ENCODE measurements at places on chromosomes 6 and 20.

- no peak for DNase-seq
Observed at GRCh38 chr20:39645131-39645530, 683.0 kb downstream of the DHX35 start.

GRCh38 chr6:140045116-140045515, 670.7 kb upstream of the CITED2 start:
- DNase-seq = no peak

- DNase-seq = no peak
Observed at GRCh38 chr20:57724610-57725405, 15.0 kb upstream of the PMEPA1 start.

DNA sequence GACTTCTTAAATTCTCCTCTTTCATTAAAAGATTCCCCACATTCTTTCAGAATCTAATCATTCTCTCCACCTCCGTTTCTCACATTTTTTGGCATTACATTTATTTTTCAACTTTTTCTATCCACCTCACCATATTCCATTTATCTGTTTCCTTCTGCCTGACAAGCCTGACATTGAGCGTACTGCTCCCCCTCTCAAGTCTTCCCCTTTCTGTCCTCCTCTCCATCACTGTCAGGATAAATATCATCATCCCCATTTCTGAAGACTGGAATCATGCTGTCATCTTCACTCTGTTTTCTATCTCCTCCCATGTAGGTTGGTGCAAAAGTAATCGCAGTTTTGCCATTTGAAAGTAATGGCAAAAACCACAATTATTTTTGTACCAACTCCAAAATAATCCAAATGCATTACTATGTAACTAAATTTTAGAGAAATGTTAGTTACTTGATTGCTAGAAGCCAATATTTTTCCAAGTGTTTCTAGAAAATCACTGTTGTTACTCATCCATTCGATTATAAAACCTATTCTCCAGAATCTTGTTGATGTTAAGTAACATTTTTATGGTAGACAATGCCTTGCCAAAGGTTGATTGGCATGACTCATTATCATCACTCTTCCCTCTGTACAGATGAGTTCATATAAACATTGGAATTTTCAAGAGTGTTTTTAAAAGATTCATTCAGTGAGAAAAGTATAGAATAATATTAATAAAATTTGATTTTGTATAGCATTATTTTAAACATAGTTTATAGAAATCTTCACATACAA, 292.3 kb upstream of the RNF217 start:
- no peak for DNase-seq

- DNase-seq = no peak
Observed at GRCh38 chr20:50211091-50211490, 20.5 kb downstream of the CEBPB start.

GRCh38 chr6:20408851-20409250, 7.2 kb downstream of the E2F3 start:
- DNase-seq = no peak

DNA sequence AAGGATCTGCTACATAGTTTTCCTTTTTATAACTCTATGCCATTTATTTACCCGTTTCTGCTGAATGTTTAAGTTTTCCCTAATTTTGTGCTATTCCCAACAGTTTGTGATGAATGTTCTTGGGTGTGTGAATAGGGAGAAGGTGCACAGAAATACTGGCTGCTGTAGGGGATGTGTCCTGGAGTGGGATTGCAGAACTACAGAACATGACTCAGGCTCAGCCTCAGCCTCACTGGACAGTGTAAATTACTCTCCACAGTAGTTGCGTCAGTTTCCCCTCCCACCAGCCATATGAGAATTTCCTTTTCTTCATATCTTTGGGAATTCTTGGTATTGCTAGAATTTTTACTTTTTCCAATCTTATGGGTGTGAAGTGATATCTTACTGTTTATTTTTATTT, 57.0 kb downstream of the SLX4IP start:
- DNase-seq = no peak

DNA sequence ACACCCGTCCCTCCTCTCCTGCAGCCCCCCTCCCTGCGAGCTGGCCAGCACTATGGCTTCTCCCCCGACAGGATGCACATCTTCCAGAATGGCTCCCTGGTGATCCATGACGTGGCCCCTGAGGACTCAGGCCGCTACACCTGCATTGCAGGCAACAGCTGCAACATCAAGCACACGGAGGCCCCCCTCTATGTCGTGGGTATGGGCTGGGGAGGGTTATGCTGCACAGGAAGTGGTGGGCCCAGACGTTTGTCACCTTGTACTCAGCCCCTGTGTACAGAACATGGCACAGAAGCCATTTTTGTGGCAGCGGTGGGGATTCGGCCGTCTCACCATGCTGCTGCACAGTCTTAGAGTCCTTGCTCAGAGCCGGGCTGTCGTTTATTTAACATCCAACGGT, 29.0 kb upstream of the SRF start:
- DNase-seq = no peak

DNA sequence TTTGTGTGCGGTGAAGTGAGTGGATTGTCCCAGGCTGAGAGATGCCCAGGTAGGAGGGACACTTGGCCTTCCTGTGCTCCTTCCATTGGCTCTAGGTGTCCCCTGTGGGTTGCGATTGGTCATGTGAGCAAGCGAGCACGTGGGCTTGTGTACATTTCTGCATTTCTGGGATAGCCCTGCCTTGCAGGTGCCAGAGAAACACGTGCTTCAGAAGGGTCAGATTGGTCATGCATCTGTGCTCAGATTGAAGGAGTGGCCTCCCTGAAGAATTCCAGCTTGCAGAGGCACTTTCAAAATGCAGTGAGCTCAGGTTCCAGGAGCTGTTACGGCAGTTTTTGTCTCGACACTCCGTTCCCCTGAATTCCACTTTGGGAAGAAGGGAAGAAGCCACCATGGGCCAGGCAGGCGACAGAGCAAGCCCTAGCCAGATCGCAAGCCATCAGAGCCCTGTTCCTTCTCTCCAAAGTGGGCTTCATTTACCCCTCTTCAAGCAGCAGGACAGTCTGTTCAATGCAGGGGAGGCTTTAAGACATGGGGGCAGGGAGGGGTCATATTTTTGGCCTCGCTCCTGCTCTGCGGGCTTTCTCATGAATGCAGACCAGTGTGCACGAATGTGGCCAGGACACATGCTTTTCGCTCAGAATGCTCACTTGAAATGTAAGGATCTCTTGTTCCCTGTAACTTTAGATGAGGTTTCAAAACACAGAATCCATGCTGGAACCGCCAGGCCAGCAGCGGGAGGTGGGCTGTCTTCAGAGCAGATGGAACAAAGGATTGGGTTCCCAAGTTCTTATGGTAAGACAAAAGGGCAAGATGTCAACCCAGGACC, 78.6 kb upstream of the AKAP12 start:
- no peak for DNase-seq

DNA sequence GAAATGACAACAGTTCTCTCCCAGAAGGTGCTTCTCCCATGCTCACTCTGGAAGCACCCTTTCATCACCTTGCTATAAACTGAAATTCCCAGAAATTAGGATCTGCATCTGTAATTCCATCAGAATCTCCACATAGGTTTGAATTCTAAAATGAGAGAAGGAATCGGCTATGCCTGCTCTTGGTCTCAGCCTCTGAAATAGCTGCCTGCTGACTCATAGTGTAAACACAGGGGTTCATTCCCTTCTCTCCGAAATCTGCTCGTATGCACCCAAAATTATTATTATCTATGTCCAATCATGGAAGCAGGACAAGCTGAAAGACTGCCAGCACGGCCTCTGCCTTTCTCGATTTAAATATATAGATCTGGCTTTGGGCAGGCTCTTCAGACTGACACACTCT, 74.6 kb upstream of the TAB2 start:
- no peak for DNase-seq

GRCh38 chr20:63232235-63233060, 3.3 kb upstream of the BIRC7 start:
- peak; percentile 82 for DNase-seq

GRCh38 chr6:2643130-2643529, 107.6 kb downstream of the MYLK4 start:
- no peak for DNase-seq

GRCh38 chr6:144296973-144297372, 11.8 kb downstream of the UTRN start:
- peak; percentile 22 for DNase-seq

GRCh38 chr6:27136978-27137814, 110.3 kb upstream of the PRSS16 start:
- no peak for DNase-seq

DNA sequence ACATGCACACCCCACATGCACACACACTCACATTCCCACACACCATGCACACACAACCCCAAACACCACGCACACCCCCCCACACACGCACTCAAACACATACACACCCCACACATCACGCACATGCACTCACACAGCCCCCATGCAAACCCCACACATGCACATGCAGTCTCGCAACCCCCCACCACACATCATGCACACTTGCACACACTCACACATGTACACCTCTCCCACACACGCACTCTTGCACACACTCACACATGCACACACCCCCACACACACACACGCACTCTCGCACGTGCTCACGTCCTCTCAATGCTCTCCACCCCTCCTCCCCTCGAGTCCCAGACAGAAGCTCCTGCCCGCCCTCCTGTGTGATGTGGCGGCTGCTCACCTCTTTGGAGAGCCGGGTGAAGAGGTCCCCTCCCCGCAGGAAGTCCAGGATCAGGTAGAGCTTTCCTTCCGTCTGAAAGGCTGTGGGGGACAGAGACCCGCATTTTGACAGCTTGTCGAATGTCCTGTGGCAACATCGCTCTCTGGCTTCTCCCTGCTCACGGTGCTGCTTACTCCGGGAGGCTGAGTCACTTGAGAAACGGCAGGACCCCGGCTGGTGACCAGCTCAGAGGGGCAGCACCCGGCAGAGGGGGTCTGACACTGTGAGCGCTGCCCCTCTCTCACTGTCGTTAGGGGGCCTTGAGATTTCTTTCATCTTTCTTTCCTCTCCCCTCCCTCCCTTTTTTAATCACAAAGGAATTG, 78.5 kb downstream of the RAMACL start:
- DNase-seq = no peak

GRCh38 chr20:56839786-56840185, 210.7 kb downstream of the TFAP2C start:
- DNase-seq = no peak
